ENCODE measurements at places on chromosomes 6 and 20.

DNA sequence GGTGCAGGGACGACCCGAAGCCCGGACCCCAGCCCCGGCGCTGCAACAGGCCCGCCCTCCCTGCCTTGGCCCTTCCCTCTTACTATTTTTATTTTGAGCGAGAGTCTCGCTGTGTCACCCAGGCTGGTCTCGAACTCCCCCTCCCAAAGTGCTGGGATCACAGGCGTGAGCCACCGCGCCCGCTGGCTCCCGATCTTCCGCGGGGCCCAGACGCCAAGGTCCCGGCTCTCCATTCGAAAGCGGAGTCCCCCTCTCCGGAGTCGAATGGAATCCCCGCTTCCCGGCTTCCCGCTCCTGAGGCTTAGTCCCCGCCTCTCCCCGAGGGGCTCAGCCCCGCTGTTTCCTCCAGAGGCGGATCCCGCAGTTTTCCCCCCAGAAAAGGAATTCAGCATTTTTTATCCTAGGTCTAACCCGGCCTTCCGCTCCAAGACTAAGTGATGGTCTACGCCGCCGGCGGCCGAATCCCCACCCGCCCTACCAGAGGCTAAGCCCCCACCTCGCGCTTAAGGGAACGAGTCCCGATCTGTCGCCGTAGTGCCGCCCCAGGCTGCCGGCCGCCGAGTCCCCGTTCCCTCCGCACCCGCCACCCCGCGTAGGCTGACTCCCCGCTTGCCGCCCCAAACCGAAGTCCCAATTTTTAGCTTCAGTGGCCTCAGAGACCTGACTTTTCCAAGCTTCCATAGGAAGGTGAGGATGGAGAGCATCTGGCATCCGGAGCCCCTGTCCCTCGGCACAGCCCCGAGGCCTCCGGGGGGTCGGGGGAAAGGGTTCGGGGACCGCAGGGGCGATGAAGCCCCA lies 11.5 kb upstream of the TMC2 start:
- no peak for DNase-seq

DNA sequence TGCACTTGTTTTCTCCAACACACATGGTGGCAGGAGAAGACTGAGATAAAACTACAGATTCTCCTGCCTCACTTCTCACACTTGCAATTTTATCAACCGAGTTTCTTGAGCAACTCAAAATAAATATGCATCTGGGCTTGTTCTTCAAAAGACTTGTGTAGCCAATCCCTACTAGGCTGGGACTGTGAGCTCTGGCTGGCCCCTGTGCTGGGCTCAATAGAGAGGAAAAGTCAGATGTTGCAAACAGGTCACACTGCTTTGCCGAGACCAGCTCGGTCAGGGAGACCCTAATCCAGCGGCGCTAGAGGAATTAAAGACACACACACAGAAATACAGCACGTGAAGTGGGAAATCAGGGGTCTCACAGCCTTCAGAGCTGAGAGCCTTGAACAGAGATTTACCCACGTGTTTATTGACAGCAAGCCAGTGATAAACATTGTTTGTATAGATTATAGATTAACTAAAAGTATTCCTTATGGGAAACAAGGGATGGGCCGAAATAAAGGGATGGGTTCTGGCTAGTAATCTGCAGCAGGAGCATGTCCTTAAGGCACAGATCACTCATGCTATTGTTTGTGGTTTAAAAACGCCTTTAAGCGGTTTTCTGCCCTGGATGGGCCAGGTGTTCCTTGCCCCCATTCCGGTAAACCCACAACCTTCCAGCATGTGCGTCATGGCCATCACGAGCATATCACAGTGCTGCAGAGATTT lies 32.7 kb downstream of the FAM50B start:
- DNase-seq, result no peak

GRCh38 chr6:106173124-106173879 lies 87.2 kb downstream of the PRDM1 start:
- DNase-seq, result no peak

DNA sequence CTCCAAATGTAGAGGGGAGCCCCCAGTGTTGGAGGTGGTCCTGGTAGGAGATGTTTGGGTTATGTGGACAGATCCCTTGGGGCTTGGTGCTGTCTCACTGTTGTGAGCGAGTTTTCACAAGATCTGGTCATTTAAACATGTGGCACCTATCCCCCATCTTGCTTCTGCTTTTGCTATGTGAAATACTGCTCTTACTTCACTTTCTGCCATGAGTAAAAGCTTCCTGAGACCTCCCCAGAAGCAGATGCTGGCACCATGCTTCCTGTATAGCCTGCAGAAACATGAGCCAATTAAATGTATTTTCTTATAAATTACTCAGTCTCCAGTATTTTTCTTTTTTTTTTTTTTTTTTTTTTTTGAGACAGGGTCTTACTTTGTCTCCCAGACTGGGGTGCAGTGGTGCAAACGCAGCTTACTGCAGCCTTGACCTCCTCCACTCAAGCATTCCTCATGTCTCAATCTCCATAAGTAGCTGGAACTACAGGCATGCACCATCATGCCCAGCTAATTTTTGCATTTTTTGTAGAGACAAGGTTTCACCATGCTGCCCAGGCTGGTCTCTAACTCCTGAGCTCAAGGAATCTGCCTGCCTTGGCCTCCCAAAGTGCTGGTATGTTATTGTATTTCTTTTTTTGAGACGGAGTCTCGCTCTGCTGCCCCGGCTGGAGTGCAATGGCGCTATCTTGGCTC lies 177.1 kb downstream of the ALDH8A1 start:
- no peak for DNase-seq

DNA sequence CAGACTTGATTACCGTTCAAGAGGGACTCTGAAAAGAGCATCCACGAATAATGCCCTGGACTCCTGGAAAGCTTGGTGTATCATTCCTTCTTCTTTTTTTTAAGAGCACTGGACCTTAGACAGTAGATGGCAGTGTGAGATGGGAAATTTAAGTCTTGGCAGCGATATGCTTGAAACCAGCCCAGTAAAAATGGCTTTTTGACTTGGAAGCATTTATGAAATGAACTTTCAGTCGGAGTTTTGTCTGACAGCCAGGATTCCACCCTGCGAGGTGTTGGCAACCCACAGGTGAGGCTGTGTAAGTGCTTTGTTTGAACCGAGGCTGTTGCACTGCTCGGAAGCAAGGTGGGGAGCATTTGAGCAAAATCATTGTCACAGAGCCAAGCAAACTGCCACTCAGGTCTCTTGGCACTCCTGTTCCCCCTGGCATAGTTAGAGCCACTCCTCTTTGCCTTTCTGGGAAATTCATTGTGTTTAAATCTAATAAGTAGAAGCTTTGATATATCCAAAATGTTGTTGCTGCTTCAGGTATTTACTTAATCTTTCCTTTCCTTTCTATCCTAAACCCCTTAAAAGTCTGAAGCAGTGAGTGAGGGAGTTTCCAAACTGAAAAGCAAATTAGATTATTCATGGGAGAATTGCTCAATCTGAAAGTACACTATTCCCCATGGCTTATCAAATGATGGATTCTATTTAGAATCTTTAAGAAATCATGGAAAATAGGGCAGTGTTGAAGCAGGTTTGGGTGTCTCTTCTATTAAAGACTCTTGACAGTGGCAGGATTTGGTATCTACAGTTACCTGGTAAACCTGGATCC lies 272.8 kb upstream of the SLC35B3 start:
- peak; percentile 60 for DNase-seq

- no peak for DNase-seq
These were observed 201.0 kb upstream of the FLRT3 start for GRCh38 chr20:14538433-14538832.

DNA sequence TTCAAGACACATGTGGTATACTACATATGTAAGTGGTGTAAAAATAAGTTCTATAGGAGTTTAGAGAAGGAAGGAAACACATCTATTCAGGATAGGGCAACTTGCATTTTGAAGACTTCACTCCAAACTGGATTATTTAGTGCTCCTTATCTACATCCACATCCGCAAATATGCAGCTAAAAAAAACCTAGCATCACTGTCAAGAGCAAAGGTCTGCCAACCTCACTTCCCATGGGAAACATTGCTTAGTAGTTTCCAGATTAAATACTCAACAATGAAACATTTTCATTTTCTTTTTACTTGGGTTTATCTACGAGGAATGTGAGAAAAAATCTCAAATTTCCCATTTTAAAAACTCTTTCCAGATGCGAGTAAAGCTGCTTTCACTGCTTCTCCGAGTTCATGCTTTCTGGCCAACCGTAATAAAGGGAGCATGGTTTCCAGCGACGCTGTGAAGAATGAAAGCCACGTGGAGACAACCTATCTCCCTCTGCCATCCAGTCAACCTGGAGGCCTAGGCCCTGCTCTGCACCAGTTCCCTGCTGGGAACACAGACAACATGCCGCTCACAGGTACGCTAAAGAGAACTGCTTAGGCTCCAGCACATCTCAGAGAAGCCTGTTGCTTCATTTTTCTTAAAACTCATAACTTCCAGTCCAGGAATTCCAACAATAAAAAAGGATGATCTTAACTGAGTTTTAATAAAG lies 48.2 kb downstream of the RFX6 start:
- DNase-seq, result no peak

- DNase-seq, result no peak
These were observed 33.2 kb upstream of the CST7 start for GRCh38 chr20:24915892-24916291.

GRCh38 chr6:136501096-136501495 lies 49.1 kb downstream of the MAP7 start:
- no peak for DNase-seq

DNA sequence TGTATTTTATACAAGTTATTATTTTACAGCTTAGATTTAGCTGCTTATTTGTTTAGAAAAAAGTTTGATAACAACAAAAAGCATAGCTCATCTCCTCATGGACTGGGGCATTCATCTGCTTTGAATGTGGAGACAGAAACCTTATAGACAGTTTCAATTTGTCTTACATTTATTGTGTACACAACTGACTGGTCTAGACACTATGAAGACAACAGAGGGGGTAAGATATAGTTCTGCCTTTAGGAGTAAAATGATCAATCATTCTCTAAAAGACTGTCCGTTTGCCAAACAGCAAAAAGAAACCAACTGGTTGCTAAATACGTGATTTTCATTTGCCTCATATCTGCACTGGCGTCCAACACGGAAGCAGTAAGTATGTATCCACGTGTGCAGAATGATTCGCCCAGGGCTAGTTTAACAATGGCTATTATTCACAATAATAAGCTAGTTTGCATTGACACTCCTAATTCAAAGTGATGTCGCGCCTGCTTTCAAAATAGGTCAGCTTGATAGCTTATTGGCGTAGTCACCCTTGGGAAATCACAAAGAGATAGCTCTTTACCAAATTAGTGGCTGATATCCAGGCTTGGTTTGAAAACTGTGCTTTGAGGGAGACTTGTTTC lies 153.6 kb downstream of the BMP2 start:
- DNase-seq, result no peak

DNA sequence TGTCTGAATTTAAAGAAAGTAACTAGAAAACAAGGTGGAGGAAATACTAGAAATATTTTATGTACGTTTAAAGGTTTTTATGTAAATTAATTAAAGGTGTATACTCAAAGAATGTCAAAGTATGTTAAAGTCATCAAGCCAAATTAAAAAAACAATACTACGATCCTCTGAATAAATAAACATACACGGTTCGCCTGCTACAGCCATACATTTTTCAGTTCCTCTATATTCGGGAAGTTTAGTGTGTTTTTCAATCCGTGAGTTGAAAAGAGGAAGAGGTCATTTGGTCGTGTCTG lies 626 bp downstream of the STX7 start:
- DNase-seq, result no peak

- no peak for DNase-seq
These were observed 522.9 kb downstream of the CDH26 start for GRCh38 chr20:60480950-60481742.

GRCh38 chr6:106377061-106377540 lies 16.6 kb downstream of the CRYBG1 start:
- DNase-seq, result no peak

DNA sequence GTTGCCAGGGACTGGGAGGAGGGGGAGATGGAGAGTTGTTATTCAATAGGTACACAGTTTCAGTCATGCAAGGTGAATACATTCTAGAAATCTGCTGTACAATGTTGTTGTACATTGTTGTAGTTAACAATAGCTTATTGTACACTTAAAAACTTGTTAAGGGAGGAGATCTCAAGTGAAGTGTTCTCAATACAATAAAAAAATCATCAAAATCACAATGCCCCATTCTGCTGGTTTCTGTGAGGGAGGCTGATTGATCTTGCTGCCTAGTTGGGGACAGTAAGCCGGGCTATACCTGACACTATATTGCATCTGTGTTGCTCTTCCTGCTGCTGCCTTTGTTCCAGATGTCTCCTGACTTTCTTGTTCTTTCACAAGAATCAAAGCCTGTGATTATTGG lies 232.1 kb downstream of the LRFN2 start:
- no peak for DNase-seq

DNA sequence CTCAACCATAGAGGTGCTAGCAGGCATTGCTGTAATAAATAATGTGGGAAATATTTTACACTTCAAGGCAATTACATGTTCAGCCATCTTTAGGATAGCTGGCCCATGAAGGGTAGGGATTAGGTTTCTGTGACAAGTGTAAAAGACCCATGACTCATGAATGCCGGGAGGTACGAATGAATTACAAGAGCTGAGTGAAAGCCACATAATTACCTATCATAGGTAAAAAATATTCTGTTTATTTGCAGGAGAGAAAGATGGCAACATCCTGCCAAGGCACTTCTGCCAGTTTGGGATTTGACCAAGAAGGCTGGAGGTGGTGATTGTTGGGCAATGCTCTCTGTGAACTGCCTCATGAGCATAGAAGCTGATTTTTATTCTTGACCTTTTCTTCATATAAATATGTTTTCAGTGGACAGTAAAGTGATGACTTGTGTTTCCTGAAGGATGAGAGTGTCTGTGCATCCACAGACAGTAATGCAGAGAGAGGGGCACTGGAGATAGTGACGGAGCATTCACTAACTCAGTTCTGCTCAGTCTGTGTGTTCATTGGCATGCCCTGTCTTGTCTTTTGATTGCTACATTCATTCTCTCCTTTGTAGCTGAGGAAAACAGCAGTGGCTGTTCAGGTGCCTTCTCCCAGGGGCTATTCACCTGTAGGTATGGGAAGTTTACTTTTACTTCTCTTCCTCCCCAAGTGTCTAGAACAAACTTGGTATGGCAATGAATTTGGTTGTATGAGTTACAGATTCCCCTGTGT lies 481.1 kb downstream of the TFAP2B start:
- DNase-seq, result no peak

DNA sequence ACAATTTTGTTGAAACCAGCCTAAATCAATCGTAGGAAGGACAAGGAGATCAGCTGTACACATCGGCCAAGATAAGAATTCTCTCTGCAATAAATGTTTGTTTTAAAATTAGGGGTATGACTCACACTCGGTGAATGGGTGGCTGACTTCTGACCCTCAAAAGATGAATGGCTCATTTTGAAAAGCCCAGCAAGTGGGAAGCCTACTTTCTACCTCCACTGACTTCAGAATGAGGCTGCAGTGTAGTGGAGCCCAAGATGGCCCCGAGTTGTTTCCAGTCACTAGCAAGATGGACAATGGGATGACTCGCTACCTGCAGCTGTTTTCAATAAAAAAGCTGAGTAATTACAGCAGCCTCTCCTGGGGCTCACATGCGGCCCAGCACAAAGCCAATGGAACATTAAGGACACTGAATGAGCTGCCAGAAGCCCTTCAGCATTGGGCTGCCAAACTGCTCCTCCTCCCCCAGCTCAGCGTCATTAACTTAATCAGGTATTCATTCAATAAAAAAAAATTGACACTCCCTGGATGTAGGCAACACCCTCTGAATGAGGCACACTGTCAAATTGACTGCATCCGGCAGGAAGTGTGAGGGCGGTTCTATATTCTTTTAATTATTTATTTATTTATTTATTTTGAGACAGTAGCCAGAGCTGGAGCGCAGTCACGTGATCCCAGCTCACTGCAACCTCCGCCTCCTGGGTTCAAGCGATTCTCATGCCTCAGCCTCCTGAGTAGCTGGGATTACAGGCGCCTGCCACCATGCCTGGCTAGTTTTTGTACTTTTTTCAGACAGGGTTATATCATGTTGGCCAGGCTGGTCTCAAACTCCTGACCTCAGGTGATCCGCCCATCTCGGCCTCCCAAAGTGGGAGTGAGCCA lies 107.3 kb downstream of the GMPR start:
- DNase-seq, result no peak
